Renal cortex interstitium (tissue), 15 donors: ENCODE measurements at places on chromosomes 11 and 22.

GRCh38 chr22:39616051-39616450, 45.5 kb downstream of the CACNA1I start:
- no peak for DNase-seq

DNA sequence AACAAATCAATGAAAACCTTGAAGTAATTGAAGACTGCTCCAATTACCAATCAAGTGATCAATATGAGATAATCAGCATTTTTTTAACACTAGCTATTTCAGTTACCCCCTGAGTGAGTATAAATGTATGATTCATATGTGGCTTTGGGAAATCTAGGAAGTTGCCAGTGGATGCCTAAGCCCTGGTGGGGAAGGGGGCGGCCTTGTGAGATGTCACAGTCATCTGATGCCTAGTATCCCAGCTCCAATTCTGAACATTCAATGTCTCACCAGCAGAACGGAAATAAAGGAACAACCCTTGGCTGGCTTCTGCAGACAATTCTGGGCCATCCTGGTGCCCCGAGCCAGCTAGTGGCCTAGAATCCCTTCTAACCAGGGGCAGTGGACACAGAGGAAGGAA, 58.5 kb upstream of the TIMP3 start:
- DNase-seq, result no peak

DNA sequence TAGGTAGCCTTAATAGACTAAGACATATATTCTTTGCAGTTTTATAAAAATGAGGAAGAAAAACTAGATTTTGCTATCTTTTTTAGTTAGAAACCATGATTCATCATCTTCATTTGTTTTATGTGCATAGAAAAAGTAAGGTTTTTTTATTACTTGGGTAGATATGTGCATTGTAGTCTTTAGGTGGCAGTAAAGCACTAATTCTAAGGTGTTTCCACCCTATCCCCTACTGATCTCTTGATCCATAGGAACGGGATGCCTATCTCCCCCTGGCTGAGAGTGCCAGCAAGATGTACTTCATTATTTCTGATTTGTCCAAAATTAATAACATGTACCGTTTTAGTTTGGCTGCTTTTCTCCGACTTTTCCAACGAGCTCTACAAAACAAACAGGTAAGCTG, 148.1 kb downstream of the DYNC2H1 start:
- no peak for DNase-seq

DNA sequence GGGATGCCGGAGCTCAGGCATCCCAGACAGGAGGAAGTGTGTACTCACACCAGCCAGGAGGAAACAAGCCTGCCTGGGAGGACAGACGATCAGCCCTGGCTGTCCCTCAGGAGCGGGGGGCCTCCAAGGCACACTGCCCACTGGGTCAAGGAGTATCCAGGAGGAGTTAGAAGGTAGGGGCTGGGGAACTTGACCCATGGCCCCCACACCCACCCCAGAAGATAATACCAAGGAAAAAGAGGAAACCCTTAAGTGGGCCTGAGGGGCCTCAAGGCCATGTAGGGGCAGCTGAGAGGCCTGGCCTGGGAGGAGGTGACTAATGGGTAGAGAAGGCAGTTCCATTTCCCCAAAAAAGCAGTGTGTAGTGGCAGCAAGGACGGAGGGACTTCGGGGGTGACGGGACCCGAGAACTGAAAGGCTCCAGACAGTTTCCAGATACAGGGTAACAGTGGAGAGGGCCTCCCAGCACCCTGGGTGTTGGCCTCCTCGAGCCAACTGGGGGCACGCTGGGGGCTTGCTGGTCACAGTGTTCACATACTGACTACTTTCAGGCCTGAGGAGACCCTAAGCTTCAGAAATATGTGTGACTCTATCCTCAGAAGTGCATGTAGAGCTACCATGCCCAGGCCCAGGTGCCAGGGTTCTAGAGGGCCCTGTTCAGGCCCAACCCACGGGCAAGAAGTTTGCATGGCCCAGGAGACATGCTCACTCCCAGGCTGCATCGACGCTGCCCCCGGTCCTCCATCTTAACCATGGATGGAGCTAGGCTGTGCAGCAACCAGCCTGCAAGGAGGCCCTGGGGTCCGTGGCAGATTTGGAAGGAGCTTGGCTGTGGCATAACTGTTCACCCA, 75.7 kb upstream of the PITPNB start:
- DNase-seq, result no peak

GRCh38 chr11:117881217-117881616, 4.8 kb upstream of the FXYD6 start:
- DNase-seq, result no peak

GRCh38 chr11:102592634-102593581, 32.2 kb downstream of the MMP20 start:
- no peak for DNase-seq

- DNase-seq, result no peak
Measured at GRCh38 chr11:18956630-18957029, 17.4 kb upstream of the MRGPRX1 start.
